A549 (cell line): ENCODE measurements at places on chromosomes 2 and 18. TPM values are rescaled to one million over a fixed set of nuclear protein-coding genes. Genes with fewer than 3 reads are reported as not detected.

DNA sequence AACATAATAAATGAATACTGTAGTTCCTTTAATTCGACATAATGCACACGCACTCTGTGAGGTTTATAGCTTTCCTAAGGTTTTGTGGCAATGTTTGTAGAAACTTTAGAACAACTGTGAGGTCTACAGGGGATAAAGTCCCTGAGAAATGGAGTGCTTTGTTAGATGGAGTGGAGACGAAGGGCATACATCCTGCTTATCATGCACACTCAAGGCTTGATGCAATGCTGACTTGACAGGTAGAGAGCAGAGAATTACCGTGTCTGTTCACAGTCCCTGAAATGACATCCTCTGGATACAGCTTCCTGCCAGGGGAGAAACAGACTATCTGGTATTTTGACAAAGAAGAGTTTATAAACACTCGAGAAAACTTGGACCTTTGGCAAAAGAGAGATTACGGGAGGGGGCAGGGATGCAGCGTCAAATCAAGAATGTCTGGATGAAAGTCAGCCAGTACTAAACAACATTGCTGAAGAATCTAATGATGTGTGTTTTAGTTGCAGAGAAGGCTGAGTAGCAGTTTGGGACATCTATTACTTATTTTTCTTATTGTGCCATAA, 766.9 kb upstream of the ZEB2 start:
- no peak for DNase-seq

- no peak for DNase-seq
These were observed 384.0 kb downstream of the NBAS start for GRCh38 chr2:15177103-15177502.

The SESTD1 gene
- 12.6 to 16.3 TPM (median 12.8 TPM) in 3 replicates for polyA plus RNA-seq

The GCC2 gene
- polyA plus RNA-seq: 13.6 to 15.4 TPM (median 13.6 TPM) in 3 replicates

The LNPK gene
- polyA plus RNA-seq: 10.8 to 13.4 TPM (median 13.1 TPM) in 3 replicates
